Chondrocyte (in vitro differentiated cells): ENCODE measurements at places on chromosomes 11 and 22. TPM values are rescaled to one million over a fixed set of nuclear protein-coding genes. Genes with fewer than 3 reads are reported as not detected.

DDX25 gene
- total RNA-seq, result not detected in 3 replicates

- peaks cover 17% of the 10 kb centered on the region for H3K27me3 ChIP-seq
- H3K4me3 ChIP-seq, result no peak overlapping the region
- H3K4me1 ChIP-seq, result no peaks in the 10 kb centered on the region
These were observed 105.7 kb upstream of the TMEM45B start for GRCh38 chr11:129709801-129710398.

ASRGL1 gene
- 3.5 to 6.2 TPM (median 6.0 TPM) in 3 replicates for total RNA-seq

OR10G8 gene
- not detected in 3 replicates for total RNA-seq

DNA sequence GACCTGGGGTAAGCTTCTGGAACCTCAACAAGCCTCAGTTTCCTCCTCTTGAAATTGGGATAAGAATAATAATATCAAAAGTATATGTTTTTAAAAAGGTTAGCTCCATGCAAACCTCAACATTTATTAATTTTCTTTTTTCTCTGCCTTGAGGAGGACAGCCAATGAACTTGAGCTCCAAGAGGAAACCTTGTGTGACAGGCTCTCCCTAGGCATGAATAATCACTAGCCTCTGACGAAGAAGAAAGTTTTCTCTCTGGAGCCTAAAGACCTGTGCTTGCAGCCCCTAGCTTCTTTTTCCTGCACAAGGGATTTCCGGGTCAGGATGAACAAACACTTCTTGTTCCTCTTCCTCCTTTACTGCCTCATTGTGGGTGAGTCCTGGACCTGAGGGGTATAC, at the start of gene PATE3:
PATE3 (plus strand) TSS at position 301 of the 400 bp plus-strand sequence; CDS start at position 326, 25 bp downstream.
- no peaks in the 10 kb centered on the region for H3K4me1 ChIP-seq
- no peak within 1 kb of the TSS for H3K4me3 ChIP-seq
- H3K36me3 ChIP-seq, result no peaks in the 10 kb centered on the region
- DNase-seq, result no peak
- no peak within 1 kb of the TSS for H3K27ac ChIP-seq

DNA sequence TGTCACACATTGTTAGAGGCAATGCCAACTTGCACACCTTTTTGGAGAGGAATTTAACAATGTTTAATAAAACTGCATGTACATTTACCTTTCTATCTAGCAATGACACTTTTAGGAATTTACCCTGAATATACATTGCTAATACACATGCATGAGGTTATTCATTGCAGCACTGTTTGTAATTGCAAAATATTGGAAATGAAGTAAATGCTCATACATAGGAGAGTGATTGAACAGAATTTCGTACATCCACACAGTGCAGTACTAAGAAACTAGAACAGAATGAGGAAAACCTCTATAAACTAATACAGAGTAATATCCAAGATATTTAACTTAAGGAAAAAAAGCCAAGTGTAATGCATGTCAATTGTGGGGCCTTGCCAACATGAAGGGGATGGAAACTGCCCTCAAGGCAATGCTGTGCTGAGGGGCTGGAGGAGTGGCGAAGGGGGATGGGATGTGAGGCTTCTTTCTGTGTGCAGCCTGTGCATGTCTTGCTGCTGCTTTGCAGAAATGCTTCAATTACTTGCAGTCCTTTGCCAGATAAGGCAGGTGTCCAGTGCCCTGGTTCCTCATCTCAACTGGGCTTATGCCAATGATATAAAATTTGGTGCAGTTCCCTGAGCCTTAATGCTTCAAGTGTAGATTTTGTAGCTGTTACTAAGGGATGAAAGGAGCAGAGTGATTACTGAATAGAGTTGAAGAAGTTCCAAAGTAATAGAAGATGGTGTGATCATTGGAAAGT, 96.1 kb downstream of the GRIA4 start:
- no peak overlapping the region for H3K27ac ChIP-seq
- no peaks in the 10 kb centered on the region for H3K4me1 ChIP-seq
- no peak for DNase-seq
- peaks cover 6% of the 10 kb centered on the region for H3K27me3 ChIP-seq
- H3K4me3 ChIP-seq, result no peak overlapping the region

DNA sequence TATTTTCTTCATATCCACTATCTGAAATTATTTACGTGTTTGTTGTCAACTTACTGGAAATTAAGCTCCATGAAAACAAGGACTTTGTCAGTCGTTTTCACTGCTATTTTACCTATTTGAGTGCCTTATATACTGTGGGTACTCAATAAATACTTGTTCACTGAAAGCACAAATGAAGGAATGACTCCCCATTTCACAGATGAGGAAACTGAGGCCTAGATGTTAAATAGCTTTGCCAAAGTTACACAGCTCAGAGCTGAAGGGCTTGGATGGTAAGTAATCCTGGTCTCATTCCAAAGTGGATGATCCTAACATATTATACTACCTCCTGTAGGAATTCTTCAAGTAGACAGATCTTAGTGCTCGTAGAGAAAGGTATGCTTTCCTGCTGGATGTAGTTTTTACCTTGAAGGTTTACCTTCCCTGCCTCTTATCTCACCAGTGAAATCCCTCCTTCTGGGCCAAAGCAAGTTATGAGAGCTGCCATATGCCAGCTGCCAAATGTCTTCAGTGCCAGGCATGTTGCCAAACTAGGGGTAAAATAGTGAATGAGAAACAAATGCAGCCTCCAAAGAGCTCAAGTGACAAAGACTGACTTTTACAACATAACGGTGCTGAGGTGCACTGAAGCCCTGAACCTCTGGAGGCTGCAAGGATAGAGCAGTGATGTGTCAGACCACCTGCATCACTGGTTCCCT, 129.7 kb downstream of the TRIM44 start:
- H3K27me3 ChIP-seq, result no peaks in the 10 kb centered on the region
- H3K4me3 ChIP-seq, result no peak overlapping the region
- DNase-seq, result no peak
- H3K36me3 ChIP-seq, result peaks cover 2% of the 10 kb centered on the region
- peaks cover 61% of the 10 kb centered on the region for H3K4me1 ChIP-seq
